Anterior cingulate cortex (tissue), 58 donors: ENCODE measurements at places on chromosomes 11 and 22.

DNA sequence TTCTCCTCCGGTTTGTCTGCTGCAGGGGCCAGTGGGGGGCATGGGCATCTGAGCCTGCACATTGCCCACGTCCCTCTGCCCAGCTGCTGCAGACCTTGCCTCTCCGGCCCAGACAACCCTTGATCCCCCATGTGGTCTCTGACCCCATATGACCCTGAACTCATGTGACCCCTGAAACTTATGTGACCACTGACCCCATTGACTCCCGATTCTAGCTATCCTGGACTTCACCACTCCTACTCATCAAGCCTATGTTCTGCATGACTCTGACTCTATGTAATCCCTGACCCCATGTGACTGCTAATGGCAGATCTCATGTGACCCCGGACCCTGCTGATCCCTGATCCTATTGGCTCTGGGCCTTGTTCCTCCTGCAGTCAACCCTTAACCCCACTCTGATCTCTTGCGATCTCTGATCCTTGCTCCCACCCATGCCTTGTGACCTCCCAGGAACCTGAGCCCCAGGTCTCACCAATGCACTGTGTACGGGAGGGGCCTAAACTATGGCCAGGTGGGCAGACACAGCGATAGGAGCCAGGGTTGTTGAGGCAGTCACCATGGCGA, 5.7 kb downstream of the LTBP3 start:
- DNase-seq = no peak

DNA sequence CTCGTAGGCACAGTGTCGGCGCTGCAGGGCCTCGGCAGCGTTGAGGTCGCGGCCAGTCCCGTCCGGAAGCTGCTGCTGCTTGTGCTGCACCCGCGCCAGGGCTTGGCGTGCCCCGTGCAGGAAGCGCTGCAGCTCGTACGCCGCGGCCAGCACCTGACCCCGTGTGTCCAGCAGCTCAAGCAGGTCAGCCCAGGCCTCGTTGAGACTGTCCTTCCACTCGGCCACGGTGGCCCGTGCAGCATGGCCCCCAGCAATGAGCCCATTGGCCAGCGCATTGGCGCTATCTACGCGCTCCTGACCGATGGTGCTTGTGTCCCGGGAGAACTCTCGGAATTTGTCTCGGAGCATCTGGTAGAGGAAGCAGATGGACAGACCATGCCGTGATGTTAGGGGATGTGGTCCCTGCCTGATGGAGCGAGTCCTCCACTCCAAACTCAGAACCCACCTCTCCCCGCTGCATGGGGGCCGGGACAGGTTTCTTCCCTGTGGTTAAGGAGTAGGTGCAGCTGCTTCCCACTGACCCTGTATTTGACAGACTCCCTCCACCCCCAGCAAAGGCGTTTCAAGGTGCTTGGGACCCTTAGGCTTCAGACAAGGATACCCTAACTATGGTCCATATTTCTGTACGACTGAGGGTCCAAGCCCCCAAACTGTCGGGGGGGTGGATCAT, 13.8 kb upstream of the RBM4B start:
- no peak for DNase-seq

- DNase-seq = peak; percentile 46
These were observed 30.8 kb upstream of the PICK1 start for GRCh38 chr22:38026130-38027111.

DNA sequence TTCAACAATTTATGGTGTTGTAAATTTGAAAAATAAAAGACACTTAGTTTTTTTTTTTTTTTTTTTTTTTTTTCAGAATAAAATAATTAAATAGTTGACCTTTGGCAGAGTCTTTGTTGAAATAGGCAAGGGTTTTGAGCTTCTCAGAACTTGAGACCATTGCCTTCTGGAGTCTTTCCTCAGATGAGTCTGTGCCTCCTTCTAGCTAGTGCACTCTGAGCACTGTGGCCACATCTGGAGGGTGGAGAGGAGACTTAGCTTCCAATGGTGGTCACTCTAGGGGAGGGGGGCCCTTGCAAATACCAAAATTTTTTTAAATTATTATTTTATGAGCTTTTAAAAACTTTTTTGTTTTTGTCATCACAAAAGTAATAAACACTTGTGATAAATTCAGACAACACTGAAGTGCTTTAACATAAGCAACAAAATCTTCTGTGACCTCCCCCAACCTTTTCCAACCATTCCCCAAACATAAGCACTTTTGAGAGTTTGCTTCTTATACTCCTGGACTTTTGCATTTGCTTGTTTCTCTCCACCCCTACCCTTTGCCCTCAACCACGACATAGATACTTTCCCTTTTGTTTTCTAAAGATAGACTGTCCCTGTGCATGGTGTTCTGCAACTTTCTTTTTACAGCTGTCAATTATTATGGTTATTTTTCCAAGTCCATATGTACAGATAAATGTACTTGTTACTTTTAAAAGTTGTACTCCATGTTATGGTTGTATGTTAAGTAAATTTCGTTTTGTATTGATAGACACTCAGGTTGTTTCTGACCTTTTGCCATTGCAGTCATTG, 41.1 kb downstream of the BMAL1 start:
- no peak for DNase-seq

- DNase-seq = no peak
These were observed 15.7 kb downstream of the TSPO start for GRCh38 chr22:43167001-43167589.

- no peak for DNase-seq
These were observed 861.8 kb downstream of the LRRC4C start for GRCh38 chr11:40597546-40598113.

DNA sequence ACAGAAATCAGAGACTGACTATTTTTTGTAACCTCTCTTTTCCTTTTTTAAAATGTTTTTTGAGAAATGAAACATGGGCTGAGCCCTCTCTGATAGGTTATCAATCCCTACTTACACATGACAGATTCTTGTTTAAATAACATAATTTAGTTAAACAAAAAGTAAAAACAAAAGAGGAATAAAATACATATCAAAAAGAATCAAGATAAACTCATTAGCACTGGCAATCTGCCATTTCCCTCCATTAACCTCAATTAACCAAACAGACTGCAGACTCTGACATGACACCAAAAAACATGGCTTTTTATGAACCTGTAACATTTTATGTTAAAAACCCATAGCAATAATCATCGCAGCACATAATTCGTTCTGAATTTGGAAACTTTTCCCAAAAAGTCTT, 284.4 kb upstream of the MTNR1B start:
- no peak for DNase-seq

- DNase-seq = no peak
These were observed 45.6 kb upstream of the PLET1 start for GRCh38 chr11:112306230-112306629.

DNA sequence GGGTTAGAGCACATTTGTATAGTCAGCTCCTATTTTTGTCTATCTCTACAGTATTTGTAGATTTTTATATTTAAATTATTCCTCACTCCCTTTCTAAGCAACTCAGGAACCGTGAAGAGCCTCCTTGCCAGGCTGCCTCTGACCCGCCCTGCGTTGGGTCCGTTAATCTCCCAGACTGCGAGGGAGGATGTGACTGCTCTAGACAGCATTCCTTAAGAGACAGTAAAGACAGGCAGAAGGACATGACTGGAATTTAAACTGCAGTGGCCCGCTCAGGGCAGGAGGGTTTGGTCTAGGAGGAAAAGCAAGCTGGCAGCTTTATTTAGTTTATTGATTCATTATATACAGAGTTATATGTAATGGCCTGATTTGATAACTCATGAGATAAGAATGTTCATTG, 413.7 kb downstream of the TMEM135 start:
- DNase-seq = no peak

DNA sequence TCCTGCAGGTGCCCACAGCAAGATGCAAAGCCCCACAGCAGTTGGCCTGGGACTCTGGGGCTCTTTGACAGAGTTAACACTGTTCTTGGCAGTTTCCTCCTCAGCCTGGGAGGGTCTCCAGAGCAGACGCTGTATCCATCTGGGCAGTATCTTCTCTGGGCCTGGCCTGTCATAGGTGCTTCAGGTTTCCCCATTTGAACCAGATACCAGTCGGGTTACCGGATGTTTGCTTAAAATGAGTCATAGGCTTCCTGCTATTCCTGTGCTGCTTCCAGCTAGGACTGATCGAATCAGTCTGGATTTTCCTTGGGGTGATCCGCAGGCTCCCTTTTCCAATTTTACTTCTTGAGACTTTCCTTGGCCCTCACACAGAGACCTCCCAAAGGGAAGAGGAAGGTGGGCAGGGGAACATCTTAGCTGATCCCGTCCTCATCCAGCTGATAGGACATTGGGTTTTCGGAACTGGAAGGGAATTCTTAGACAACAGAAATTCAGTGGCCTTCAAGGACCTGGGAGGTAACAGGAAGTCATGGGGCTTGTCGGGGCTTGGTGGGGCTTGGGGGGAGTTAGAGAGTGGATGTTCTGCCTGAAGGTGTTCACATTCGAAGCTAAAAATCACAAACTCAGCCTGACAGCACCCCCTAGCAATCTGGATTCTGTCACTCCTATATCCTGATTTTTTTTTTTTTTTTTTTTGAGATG, 2.4 kb upstream of the RANGAP1 start:
- no peak for DNase-seq

DNA sequence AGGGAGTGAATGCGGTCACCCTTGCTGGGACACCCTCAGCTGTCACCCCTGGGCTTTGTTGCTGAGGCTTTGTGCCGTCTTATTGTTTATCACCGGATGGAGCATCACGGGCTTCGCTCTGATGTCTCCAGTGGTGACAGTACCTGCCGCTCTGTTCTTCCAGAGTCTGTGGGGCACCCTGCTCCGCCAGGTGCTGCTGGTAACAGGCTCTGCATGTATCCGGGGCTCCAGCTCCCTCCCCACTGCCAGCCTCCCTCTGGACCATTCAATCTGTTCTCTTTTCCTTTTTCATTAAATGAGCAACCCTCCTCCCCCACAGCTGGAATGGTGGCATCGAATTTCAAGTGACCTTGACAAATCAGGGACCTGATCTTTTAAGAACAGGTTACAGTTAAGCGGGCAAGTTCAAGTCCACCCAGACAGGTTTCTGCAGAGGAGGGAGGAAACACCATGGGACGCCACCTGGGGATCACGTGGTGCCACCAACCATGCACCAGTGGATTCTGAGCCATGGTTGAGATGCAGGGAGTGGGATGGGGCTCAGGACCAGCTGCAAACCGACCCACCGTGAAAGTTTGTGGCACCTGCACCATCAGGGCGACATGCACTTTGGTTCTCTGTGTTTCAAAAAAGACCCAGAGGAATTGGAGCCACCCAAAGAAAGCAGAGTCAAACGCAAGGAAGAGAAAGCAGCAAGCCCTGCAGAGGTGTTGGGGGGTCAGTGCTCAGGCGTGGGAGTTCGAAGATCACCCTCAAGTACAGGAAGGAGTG, 89.3 kb downstream of the BCR start:
- no peak for DNase-seq

DNA sequence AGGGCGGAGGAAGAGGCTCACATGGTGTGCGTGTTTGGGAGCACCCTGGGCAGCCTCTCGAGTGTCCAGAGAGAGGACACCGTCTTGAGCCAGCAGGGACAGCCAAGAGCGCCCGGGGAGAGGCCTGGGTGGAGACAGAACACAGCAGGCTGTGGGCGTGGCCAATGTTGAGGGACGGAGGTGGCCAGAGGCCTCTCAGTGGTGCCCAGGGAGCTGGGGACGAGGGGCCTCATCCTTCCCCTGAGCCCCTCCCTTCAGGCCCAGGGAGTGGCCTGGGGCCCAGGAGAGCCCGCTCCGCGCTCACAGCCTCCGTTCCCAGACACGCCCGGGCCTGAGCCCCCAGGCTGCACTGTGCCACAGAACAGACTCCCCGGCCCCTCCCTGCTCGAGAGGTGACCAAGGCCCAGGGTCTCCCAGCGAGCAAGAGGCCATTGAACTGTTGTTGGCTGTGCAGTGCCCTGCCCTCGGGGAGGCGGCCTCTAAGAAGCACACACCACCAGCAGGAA, 48.4 kb downstream of the CDKN1C start:
- no peak for DNase-seq

DNA sequence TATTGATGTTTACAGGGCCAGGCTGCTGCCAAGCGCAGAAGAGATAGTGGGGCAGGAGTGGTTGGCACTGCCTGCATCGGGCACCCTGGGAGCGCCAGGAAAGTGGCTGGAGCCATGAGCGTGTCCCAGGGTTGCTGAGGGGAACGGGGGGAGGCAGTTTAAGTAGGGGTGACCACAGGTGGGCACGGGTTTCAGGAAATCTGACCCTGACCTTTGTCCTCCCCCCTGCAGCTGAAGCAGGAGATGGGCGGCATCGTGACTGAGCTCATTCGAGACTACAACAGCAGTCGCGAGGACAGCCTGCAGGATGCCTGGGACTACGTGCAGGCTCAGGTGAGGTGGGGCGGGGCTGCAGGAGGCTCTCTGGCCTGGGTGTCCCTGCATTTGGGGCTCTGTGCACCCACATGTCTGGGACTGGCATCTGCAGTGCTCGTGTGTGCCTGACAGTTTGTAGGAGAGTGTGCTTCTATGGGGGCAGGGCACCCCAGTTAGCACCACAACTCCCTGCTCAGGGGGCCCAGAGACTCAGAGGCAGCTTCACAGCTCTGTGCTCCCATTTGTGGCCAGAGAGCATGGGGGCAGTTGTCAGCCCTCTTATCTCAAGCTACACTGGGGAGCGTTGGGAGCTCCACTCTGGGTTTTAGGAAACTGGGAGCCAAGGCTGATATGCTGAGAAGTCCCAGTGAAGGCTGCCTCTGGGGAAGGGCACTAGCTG, 49.7 kb downstream of the CD82 start:
- no peak for DNase-seq

GRCh38 chr11:271319-271715, 6.9 kb upstream of the NLRP6 start:
- no peak for DNase-seq

DNA sequence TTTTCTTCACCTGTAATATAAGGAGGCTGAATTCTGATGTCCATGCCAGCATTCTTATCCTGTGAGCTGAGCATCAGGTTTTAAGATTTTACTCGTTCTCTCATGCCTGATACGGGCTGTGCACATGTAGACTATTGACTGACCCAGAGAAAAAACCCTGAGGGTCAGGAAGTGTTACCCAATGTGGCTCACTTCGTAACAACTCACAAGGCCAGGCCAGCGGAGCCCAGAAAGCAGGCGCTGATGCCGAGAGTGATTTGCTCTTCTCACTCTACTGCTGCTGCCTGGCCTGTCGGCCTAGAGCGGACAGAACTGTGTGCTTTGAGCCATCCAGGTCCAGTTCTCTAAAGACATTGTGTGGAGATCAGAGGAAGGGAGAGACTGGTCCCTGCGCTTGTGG, 10.8 kb downstream of the THYN1 start:
- no peak for DNase-seq

- DNase-seq = no peak
These were observed 669.4 kb downstream of the OPCML start for GRCh38 chr11:132862933-132863332.

- DNase-seq = no peak
These were observed 806 bp downstream of the ARAP1 start for GRCh38 chr11:72751116-72752087.
